ENCODE measurements at places on chromosomes 6 and 20. TPM values are rescaled to one million over a fixed set of nuclear protein-coding genes. Genes with fewer than 3 reads are reported as not detected.

DNA sequence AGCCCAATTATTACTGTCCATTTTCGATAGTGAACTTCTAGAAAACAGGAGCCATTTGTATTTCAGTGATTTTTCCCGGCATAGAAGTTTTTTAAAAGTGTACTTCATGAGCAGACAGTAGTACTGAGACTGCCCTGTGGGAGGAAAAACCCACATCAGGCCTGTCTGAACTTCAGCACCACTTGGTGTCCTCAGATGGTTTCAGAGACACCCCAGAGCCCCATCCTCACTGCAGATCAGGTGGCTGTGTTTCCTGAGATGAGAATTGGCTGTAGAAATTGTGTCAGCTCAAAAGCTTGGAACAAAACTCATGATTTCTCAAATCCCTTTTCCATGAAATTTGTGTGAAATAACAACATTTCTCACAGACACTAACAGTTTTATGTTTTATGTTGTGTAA lies 110.0 kb upstream of the RIN2 start:
- DNase-seq: no peak

The SLA2 gene
- 78.6 TPM for total RNA-seq

DNA sequence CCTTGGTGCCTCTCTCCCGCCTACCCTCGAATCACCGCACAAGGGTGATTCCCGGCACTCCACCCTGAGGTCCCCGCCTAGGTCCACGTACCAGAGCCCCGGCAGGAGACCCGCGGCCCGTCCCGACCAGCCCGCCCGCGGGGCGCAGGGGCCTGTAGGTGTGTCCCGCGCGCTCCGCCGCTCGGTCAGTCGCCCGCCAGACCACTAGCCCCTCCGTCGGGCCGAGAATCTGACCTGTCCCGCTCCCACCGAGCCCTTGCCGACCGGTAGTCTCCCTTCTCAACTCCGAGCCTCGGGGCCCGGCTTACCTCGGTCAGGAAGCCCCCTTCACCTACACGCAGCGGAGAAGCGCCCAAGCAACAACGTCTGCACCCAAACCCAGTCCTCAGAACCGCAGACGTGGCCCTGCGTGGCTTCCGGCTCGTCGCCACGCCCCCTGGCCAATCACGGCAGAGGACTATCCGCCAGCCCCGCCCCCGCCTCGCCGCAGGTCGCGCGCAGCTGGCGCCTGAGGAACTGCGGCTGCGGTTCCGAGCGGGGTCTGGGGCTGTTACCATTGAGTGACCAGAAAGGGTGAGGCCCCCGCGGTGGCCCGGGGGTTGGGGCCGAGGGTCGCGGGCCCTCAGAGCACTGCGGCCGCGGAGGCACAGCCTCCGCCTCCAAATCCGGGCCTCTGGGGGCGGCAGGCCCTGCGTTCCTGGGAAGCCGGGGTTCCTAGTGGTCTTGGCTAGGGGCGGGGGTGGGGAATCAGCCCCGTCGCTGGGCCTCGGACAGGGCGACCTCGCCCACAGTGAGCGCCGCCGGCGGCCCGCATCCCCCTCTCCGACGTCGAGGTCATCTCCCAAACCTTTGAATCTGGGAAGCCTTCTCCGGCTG lies at the start of the genes PGM3 and RWDD2A:
Gene PGM3 (minus strand): TSS at position 395 of the 876 bp plus-strand sequence. CDS start 2,253 bp downstream, outside the sequence.
Gene RWDD2A (plus strand): TSS at position 487 of the 876 bp plus-strand sequence. CDS start 1,095 bp downstream, outside the sequence.
- peak; percentile 92 for DNase-seq

- DNase-seq: no peak
Observed at GRCh38 chr6:123529843-123530242, 106.9 kb downstream of the TRDN start.

GRCh38 chr6:16630026-16630643 lies 131.1 kb downstream of the ATXN1 start:
- DNase-seq: no peak

DNA sequence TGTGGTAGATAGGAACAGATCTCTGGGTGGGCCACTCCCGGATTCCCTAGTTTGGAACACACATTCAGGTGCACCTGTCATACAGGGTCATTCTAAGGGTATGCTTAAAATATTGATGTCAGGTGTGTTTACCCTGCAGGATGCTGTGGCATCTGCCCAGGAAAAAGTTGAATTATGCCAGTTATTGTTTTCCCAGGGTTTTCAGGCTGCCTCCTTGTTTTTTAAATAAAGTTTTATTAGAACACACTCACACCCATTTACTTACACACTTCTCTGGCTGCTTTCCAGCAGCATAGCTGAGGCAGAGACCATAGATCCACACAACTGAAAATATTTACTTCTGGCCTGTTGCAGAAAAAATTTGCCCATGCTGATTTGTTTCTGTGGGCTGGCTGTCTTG lies 76.5 kb downstream of the PHACTR3 start:
- DNase-seq: no peak

The MCHR2 gene
- not detected for total RNA-seq

GRCh38 chr20:50546729-50547314 lies 36.6 kb downstream of the PTPN1 start:
- no peak for DNase-seq

DNA sequence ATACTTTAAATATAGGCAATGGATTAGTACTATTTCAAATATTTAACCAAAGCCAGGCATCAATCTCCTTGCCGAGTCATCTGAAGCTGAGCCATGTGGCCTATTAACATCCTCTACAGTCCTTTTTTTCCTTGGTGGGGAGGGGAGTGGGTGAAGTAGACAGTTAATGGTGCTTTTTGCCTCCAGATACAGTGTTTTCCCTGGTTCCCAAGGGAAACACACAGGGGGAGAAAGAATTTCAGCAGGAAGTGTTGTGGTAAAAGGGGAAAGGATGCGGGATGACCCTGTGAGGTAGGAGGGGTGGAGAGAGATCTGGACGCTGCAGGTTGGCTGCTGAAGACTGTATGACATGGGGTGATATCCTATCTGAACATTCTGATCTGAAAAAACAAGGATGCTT lies 9.6 kb downstream of the CLDN20 start:
- DNase-seq: no peak

- DNase-seq: peak; percentile 11
Observed at GRCh38 chr6:43954311-43955131, 172.7 kb downstream of the MRPL14 start.

The ZNF334 gene
- total RNA-seq: 1.4 TPM

- no peak for DNase-seq
Observed at GRCh38 chr6:23532227-23532626, 593.8 kb upstream of the NRSN1 start.

The RFX6 gene
- not detected for total RNA-seq

The MEI4 gene
- not detected for total RNA-seq

GRCh38 chr20:44166008-44166407 lies 21.0 kb downstream of the JPH2 start:
- no peak for DNase-seq

The MTCH1 gene
- total RNA-seq: 131 TPM

GRCh38 chr6:3966426-3966825 lies 112.5 kb downstream of the FAM217A start:
- no peak for DNase-seq

The OR2J1 gene
- total RNA-seq: not detected

The MBOAT1 gene
- total RNA-seq: 25.5 TPM

DNA sequence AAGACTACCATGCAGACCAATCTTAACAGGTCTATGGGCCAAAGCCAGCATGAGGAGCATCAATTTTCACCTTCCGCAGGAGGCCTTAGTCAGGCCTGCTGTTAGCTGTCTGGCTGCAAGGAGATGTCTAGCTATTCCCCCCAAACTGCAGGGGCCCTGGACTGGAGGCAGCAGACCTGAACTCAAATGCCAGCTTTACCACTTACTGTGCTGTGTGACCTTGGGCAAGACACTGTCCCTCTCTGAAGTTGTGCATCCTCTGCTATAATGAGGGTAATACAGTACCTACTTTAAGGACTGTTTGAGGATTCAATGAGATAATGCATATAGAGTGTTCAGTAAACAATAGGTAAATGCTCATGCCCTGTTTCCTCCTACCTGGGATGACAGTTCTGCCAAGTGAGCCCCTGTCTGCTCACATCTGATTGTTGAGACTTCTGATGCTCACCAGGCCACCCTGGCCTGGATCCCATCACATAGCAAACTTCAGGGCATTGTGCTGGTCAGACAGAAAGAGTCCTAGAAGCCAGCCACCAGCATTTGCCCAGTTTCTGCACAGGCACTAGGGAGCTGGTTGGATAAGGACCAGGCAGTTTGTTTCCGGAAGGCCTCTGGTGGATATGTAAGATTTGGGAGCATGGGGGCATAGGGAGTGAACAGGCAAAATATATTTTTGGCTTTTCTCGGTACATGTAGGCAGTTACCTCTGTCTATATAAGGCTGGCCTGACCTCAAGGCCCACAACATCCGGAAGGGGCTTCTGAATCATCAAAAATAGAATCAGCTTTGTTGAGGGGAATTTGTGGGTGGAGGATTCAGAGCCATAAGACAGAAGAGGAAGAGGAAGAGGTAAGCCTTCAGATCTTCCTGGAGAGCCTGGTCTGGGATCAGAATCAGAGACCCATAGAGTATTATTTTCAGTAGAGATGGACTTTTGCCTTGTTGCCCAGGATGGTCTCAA lies 2.3 kb upstream of the OCSTAMP start:
- peak; percentile 83 for DNase-seq

DNA sequence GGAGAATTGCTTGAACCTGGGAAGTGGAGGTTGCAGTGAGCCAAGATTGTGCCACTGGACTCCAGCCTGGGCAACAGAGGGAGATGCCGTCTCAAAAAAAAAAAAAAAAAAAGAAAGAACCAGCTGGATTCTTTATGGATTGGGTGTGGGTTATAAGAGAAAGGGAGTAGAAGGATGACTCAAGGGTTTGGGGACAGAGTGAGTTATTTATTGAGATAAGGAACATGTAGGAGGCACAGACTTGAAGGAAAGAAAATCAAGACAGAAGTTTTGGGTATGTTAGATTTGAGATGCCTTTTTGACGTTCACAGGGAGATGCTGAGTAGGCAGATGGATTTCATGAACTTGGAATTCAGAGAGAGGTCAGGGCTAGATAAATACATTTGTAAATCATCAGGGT lies 47.6 kb downstream of the KIZ start:
- no peak for DNase-seq

DNA sequence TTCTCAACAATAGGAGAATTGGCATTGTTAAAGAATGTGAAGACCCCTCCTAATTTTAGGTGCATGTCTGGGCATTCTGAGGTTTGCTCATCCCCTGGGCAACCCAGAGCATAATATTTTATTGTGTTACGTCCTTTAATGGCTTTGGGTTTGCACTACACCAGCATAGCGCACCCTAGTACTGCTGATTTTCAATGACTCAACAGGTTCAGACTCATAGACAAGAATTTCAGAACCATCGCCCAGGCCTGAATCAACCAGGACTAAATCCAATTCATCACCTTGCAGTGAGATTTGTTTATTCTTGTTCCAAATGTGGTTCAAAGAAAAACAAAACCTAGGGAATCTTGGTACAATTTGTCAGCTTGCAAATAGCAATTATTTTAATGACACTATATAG lies 137.8 kb upstream of the PHACTR1 start:
- DNase-seq: no peak

The SEL1L2 gene
- not detected for total RNA-seq

DNA sequence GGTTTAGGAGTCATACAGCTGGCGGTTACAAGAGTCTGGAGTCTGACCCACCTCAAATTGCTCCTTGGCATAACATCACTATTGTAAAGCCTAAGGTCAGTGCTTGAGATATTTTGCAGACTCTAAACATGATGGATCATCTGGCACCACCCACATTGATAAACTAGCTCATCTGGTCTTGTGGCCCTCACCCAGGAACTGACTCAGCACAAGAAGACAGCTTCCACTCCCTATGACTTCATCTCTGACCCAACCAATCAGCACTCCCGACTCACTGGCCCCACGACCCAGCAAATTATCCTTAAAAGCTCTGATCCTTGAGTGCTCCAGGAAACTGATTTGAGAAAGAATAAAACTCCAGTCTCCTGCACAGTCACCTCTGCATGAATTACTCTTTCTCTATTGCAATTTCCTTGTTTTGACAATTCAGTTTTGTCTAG lies 115.9 kb downstream of the CD24 start:
- DNase-seq: no peak

DNA sequence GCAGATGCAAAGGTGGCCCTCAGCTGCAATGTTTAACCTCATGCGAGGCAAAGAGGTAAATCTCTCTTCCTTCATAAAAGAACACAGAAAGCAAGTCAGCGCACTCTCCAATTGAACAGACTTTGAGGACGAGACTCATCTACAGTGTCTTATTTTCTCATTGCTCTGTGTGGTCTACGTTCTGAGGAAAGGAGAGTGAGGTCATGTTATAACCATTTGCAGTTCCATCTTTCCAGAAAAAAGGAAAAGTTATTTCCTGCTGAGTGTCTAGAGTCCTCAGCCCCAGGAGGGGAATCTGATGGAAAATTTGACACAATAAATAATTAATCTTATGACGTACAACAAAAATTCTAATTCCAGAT lies 35.6 kb upstream of the THBS2 start:
- DNase-seq: no peak

DNA sequence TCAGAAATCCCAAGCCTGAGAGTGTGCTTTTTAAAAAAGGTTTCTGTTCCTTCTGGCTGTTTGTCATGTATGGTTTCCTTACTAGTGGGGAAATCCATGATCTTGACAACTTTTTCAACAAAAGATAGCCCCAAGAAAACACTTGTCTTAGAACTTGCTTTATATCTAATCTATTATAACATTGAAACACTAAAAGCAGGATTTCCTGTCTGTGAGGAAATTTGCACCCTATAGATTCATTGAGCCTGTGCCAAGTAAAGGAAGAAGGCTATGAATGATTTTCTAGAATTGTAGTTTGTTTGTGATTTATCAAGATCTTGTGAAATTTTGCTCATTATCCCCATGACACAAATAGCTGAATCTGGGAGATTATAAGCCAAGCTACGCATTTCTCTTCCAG lies 238.6 kb upstream of the RIN2 start:
- no peak for DNase-seq

DNA sequence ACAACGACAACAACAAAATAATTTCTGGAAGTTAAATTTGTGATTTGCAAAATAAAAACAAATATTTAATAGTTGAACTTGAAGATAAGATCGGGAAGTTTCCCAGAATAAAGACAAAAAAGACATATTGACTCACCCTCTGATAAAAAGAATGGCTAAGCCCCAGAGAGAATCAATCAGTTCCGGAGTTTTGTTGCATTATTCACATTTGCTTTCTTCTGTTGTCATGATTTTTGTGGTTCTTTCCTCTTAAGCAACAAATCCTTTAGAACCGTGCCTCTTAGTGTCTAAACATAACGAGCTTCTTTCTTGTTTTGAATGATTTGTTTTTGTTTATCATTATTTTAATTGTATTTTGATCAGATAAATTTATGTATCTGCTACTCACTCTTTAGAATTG lies 337.7 kb upstream of the PRND start:
- no peak for DNase-seq

DNA sequence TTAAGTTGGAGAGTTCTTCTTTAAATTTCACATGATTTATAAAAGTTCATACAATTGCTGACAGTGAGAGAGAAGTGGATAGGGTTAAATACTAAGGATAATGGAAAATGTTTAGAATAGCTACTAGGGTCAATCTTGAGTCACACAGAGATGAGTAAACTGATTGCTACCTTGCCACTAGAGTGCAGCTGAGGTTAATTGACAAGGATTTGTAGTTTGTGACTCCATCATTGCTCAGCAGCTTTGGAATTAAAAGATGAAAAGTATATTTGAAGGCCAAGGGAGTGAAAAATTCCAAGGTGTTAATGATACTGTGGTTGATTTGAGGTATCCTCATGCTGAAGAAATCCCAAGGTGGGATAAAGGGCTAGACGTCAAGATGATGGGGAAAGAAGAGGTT lies 524.0 kb downstream of the UTRN start:
- DNase-seq: no peak

- no peak for DNase-seq
Observed at GRCh38 chr20:62787321-62787720, 9.0 kb upstream of the MRGBP start.

- peak; percentile 81 for DNase-seq
Observed at GRCh38 chr6:14270925-14271788, 153.6 kb downstream of the CD83 start.

GRCh38 chr20:41142919-41143318 lies 5.6 kb downstream of the PLCG1 start:
- DNase-seq: peak; percentile 78

Data from activated CD4-positive, alpha-beta memory T cell treated with anti-CD3 and anti-CD28 coated beads, Interleukin-2, amount 10 ng/mL, durations not matched to agents 7 days and 5 days (primary cell).